SW 1271 (cell line): ENCODE measurements at places on chromosomes 7 and 10.

DNA sequence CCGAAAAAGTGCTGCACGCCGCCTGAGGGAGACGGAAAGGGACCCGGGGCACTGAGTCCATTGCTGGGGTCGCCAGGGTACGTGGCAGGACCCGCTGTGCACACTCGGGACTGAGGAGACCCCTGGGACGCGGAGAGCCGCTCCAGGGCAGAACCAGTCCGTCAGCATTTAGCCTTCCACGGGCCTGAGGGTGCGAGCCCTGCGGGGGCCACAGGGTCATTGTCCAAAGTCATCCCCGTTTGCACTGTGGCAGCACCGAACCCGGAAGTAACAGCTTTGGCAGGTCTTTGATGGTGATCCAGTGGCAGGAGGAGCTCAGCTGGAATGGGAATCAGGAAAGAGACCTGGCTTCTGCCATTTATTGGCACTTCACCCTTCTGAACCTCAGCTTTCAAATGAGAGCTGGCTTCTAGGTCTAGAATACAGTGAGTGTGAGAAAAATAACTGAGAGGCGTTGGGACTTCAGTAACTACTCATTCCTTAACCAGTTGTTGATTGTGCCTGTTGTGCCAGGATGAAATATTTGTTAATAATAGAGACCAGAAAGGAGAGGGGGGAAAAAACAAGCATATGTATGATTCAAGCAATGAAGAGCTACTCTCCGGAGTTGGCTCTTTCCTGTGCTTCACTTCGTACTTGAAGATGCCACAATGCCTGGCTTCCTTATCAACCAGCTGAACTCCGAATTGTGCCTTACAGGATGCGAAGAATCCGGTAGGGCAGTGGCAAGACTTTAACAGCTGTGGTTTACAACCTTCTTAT lies 811 bp upstream of the ARHGAP12 start:
- DNase-seq = no peak

GRCh38 chr10:110407301-110408170 lies 90.2 kb upstream of the DUSP5 start:
- DNase-seq = no peak

GRCh38 chr7:130141161-130141883 lies 63.9 kb downstream of the TMEM209 start:
- DNase-seq = no peak

- no peak for DNase-seq
These were observed 1.9 kb downstream of the ARID5B start for GRCh38 chr10:61903221-61903927.

DNA sequence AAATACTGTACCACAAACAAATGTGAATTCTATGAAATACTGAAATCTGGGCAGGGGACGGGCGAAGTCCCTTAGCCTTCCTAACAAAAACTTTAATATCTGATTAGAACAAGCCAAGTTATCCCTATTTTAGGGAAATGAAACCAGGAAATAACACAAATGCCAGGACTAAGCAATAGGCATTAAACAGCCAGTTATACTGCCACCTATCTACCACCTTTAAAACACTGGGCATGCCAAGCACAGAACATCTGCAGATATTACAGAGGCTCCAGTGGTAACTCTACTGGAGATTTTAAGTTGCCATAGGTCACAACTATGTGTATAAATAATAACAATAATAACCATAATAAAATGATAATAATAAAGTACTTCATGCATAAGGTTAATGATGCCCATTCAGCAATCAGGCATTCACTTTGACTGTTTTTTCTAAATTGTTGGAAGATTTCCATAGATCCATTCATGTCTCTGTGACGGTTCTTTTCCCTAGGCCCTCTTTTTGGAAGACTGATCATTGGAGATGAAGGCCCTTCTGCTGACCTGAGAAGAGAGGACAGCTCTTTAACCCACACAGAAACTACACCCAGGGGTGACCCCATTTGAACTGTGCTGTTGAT lies 195.7 kb downstream of the CACNA2D1 start:
- DNase-seq = peak; percentile 37

GRCh38 chr10:49527061-49527460 lies 11.9 kb downstream of the ERCC6 start:
- no peak for DNase-seq

- DNase-seq = no peak
These were observed 666 bp downstream of the SMKR1 start for GRCh38 chr7:129502708-129503685.

- DNase-seq = no peak
These were observed 13.4 kb downstream of the ELMO1 start for GRCh38 chr7:37435156-37435855.

GRCh38 chr10:79150444-79150754 lies 81.6 kb downstream of the ZMIZ1 start:
- no peak for DNase-seq

DNA sequence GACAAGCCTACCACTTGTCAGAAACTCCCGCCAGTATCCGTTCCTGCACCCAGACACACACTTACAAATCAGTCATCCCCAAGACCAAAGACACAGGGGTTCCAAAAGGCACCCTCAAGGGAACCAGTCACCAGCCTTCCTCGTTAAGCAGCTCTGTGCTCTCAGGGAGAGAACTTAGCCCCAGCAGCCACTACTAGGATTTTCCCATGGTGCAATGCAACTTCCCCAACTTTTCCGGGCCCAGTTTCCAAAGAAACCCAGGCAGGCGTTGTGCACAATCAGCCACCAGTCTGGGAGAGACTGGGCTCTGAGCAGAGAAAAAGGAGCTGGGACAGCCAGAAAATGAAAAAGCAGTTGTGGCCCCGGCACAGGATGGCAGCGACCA lies 1.2 kb downstream of the DLG5 start:
- DNase-seq = no peak

- no peak for DNase-seq
These were observed 15.3 kb downstream of the LIPK start for GRCh38 chr10:88721392-88721791.

DNA sequence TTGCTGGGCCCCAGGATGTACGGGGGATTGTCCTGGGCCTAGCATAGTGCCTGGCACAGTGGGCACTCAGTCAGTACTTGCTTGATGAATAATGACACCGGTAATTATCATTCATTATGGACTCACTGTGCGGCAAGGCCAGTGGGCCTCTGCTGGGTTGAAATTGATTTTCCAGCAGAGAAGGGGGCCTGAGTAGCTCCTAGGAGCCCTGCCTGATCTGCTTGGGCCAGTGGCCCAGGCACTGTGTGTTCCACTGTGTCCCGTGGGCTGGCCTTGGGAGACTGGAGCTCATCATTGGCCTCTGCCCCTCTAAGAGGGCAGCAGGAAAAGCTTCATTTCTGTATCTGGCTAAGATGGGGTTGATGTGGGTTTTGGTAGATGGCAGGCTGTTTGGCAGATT lies 1.4 kb downstream of the CHST3 start:
- no peak for DNase-seq

- no peak for DNase-seq
These were observed 9.3 kb downstream of the CAMK2G start for GRCh38 chr10:73865107-73865458.

- DNase-seq = no peak
These were observed 12.3 kb upstream of the DLD start for GRCh38 chr7:107878636-107879035.

DNA sequence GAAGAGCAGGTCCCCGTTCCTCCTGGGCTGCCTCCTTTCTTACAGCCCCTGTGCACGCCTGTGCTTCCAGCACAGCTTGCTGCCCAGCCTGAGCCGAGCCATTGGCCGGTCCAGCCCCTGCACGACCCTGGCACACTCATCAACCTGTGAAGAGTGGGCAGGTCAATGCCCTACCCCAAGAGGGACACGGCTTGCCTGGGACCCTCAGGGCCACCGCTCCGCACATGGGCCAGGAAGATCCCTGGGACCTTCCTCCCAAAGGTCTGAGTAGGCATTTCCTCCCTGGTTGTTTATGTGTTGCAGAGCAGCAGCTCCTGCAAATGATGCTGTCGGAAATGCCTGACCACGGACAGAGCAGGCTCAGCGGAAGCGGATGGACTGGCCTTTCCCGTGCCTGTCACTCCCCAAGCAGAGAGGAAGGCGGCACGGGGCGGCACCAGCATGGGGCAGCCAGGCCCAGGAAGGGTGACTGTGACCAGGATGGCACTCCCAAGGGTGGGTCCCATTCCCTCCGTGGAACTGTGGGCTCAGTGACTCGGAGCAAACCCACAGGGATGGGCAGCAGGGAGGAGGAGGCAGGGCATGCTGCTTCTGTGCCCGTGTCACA lies 252.5 kb downstream of the TNS3 start:
- DNase-seq = no peak

DNA sequence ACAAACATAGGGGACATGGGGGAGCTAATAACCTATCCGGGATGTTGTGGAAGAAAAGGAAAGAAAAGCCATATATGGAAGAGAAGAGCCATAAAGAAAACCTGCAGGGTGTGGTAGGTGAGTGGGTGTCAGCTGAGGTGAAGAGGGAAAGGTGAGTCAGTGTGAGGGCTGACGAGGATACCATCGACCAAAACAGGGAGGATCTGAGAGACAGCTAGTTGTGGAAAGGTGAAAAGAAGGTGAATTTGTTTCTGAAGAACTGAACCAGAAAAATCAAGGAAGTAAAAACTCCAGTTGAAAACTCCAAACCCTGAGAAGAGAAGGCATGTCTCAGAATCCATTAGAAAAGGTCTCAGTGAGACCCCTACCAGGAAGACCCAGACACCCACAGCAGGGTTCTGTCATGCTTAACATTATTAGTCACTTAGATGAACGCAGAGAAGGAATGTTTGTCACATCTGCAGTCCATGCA lies 4.1 kb downstream of the BLNK start:
- DNase-seq = no peak

DNA sequence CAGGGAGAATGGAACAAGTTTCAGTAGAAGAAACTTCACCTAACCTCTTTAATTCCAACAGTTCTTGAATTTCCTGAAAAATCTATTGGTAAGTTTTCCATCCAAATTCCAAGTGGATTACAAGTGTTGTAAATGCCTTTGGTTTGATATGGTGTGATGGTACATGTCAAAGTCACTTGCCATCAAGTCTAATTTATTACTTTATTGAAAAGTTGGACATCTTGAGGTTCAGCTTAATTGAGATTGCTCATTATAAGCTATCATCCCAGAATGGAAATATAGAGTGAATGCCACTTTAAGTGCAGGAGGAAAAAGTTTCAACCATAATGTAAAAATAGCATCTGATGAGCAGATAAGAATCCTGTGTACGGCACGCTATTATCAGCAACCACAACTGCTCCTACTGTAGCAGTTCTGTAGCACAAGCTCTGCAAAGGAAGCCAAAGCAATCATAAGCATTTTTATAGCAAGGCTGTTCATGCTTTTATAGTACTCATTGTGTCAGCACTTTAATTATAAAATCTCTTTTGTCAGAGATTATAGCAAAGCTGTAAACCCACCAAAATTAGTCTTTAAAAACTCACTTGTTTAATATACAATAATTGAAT lies 991.8 kb upstream of the PHF14 start:
- no peak for DNase-seq

GRCh38 chr7:120185940-120186682 lies 86.9 kb upstream of the KCND2 start:
- DNase-seq = no peak

DNA sequence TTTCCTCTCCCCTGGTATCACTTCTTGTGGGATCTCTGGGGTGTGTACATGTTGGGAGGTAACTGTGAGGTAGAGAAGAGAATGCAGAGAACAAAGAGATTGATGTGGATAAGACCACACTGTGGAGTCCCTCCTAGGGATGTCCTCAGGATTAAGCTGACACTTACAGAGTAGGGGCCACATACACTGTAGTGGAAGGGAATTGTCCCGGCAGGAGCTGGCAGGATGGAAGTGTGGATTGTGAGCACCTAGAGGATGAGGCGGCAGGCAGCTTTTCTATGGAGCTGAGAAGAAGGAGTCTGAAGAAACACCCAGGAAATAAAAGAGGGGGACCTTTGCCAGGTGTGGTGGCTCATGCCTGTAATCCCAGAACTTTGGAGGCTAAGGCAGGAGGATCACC lies 13.5 kb downstream of the AGFG2 start:
- DNase-seq = no peak

- no peak for DNase-seq
These were observed at the start of gene TAS2R16 for GRCh38 chr7:122995600-122995999. TSS of gene TAS2R16 (minus strand) at chr7:122995700. CDS start at chr7:122995634, 66 bp downstream.

- no peak for DNase-seq
These were observed 336.2 kb downstream of the WDR11 start for GRCh38 chr10:121187391-121187790.

DNA sequence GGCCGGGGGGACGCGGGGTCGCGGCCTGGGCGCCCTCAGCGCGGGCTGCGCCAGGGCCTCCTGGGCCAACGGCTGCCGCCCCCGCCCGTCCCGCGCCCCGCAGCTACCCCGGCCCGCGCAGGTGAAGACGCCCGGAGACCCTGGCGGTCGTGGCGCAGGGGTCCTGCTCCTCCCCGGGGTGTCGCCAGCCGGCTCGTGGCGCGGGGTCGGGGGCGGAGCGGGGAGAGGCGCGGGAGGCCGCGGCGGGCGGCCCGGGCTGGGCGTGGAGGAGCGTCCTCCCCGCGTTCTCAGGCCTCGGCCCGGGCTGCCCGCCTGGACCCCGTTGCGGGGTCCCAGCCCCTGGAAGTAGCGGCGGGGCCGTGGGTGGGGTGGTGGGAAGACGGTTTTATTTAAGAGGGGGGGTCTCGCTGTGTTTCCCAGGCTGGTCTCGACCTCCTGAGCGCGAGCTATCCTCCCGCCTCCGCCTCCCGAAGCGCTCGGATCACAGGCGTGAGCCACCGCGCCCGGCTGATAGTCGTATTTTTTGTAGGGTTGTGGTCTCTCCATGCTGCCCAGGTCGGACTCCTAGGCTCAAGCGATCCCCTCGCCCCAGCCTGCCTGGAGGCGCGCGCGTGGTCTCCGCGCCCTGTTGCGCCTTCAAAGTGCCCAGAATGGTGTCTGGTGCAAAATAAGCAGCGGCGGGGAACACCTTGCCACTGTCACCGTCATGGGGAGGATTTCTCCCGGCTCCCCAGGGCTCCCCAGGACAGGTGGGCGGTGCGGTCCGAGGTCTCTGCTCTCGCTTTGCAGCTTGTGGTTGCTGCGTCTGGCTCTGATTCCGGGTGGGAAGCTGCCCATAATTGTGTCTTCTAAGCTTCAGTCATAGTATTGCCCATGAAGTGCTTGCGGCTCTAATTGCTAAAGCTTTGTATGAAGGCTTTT lies 15.3 kb upstream of the SUN1 start:
- no peak for DNase-seq

GRCh38 chr7:94183289-94183749 lies 179.2 kb upstream of the BET1 start:
- peak; percentile 100 for DNase-seq

GRCh38 chr7:104795616-104796398 lies 218.2 kb upstream of the KMT2E start:
- DNase-seq = no peak

DNA sequence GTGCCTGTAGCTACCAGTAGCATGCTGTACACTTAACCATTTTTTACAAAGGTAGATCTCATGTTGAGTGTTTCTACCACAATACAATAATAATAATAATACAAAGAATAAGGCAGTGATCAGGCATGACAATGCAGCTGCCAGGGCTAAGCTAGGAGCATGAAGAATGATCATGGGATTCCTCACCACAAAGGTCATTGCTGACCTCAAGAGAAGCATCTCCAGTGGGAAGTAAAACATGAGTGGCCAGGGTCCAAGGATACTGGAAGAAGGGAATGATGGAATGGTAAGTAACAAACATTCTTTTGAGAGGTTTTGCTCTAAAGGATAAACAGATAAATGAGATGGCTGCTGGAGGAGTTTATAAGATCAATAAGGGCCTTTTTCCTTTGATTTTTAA lies 591.1 kb downstream of the TNS3 start:
- no peak for DNase-seq

GRCh38 chr10:68792115-68792514 lies 35.2 kb upstream of the STOX1 start:
- DNase-seq = no peak
